Hematopoietic multipotent progenitor cell treated with erythropoietin and hydrocortisone succinate and interleukin-3 and kit ligand, for 17 days (in vitro differentiated cells): ENCODE measurements at places on chromosomes 6 and 20.

- no peak for DNase-seq
Measured at GRCh38 chr6:128112494-128112893, 211.6 kb upstream of the THEMIS start.

- DNase-seq: peak; percentile 33
Measured at GRCh38 chr6:138765896-138766655, 7.5 kb upstream of the CCDC28A start.

- no peak for DNase-seq
Measured at GRCh38 chr6:3151691-3152090, 5.7 kb downstream of the TUBB2A start.

GRCh38 chr6:30396833-30397479, 52.0 kb downstream of the RPP21 start:
- peak; percentile 72 for DNase-seq

DNA sequence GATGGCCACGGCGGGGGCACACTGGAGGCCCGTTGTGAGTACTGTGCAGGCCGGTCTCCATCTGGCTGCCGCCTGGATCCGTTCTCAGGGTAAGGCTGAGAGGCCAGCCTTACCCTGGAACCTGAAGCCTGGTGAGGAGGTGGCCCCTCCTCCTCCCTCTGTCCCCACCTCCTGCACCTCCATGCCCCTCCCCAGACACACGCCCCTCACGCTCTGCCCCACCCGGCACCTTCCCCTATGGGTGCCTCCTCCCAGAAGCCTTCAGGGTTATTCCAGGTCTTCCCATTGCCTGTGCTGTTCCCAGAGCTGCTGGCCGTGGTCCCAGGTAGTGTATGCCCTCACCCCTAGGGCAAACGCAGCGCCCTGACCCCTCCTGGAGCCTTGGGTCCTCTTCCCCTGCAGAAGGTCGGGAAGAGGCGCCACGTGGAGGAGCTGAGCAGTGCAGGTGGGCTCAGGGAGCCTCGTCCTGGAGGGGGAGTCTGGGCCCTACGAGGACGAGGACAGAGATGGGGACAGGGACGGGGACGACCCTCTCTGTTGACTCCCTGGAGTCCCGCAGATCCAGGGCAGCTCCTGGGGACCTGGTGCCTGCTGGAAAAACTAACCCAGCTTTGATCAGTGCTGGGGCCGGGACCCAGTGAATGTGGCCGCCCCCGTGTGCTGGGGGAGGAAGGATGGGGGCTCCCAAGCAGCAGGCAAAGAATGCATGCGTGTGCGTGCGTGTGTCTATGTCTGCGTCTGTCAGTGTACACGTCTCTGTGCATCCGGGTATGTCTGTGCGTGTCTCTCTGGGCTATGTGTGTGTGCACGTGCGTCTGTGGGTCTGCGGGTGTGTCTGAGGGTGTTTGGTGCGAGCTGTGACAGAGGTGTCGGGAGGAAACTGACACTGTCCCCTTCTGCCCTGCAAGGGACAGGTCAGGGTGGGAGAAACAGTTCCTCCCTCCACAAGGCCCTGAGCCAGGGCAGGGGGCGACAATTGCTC, 8.2 kb upstream of the HRH3 start:
- no peak for DNase-seq

DNA sequence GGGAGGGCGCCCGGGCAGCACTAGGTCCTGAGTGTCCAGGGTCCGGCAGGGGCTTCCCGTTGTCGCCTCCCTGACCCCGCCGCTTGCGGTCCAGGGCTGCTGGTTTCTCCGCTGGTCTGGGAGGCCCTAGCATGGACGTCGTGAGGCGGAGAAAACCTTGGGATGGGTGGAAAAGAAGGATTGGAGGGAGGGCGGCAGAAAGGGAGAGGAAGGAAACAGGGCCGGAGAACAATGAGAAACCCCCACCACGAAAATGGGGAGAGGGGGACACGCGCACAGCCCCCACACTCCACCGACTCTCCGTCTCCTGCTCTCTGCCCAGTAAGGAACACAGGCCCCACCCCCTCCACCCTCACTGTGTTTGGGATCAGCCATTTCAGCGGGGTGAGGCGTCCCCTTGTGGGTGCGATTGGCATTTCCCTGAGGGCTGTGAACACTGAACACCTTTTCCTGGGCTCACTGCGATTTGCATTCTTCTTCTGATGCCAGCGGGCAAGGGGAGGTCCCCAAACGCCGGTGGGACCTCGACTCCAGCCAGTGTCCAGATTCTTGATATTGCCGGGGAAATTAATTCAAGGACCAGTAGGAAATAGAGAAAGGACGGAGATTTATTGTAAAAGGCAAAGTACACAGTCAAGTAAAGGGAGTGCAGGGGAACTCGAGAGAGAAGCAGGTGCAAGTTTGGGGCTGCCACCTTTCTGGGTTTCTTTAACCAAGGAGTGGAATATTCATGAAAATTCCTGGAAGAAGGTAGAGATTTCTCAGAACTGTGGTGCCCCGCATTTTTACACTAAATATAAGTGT, 3.3 kb upstream of the RAET1G start:
- peak; percentile 79 for DNase-seq

DNA sequence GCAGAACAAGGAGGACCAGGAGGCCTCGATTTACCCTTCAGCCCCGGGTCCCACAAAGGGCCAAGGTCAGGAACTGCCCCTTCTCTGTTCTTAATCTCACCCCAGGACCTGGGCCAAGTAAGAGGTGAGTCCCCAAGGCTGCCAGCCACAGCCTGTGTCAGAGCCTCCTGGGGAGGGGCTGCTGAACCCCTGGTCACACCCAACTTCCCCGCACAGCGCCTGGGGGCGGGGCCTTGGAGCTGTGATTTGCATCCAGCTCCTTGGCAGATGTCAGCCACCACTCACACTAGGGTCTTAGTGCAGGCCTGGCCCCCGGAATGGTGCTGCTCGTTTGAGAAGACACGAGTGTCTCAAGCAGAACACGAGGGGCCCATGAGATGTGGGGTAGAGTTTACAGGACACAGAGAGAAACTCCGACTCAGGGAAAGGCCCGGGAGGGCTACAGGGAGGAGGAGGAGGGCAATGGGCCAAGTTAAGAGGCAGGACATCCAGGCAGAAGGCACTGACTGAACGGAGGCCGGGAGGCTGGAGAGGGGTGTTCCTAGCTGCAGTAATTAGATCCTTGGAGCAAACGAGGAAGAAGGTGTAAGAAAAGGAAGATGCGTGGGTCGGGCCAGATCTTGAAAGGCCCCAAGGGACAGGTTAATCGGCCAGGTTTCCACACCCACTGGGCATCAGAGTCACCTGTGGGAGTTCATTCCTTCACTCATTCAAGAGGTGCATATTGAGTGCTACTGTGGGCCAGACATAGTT, 26.9 kb downstream of the ZBP1 start:
- no peak for DNase-seq

GRCh38 chr6:25623879-25624278, 28.1 kb upstream of the SCGN start:
- no peak for DNase-seq

DNA sequence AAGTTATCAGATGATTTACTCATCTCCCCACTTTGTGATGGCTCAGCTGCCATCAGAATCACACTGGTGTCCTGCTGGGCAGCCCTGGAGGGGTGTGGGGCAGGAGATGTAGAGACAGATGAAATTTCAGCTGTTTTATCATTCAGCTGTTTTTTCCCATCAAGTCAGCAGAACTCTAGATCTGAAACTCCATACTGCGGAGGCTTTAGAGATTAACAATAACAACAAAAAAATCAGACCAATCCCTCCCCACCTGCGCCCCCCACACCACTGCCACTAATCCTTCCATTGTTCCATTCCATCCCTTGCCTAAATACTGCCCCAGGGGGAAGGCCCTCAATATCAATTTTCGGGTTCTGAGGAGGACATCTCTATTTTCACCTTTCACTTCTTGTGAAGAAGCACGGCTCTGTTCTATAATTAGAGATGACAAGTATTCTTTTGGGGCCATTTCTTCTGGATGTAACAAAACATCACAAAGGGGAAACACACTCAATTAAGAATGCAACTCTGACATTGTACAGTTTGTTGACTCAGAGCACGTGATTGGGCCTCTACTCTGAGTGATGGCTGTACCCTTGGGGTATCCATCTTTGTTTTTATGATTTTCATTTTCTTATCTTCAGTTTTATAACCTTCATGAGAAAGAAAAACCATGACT, 396.3 kb downstream of the ZFAND3 start:
- no peak for DNase-seq

DNA sequence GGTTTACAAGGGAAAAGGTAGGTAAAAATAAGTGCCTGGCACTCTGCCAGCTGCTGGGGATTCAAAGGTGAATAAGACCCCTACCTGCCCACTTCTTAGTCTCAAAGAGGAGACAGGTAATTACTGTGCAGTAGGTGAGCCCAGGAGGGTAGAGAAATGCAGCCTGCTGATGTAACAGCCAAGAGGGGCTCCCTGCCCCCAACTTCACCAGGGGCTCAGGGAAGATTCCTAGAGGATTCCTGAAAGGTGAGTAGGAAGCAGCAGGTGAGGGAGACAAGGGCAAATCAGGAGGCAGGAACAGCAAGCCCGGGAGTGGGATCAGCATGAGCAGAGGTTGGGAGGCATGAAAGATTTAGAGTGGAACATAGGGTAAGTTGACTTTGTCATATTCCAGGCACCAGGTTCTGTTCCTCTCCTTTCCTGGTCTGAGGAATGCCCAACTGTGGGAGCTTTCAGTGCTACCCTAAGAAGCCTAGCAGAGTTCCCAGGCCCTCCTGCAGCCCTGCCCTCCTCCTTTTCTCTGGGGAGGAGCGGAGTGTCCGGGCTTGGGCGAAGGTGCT, 258.1 kb downstream of the LRFN2 start:
- no peak for DNase-seq

DNA sequence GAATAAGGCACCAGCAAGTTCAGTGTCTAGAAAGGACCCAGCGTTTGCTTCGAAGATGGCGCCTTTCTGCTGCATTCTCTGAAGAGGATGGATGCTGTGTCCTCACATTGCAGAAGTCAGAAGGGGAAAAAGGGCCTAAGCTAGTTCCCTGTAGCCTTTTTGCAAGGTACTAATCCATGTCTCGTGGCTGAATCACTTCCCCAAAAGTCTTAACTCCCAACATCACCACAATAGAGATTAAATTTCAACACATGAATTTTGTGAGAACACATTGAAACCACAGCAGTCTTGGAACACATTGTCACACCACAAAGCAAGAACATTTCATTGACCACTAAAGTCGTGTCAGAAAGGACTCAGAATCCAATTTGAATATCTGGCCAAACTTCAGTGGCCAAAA, 42.1 kb downstream of the KLHL31 start:
- DNase-seq: no peak

DNA sequence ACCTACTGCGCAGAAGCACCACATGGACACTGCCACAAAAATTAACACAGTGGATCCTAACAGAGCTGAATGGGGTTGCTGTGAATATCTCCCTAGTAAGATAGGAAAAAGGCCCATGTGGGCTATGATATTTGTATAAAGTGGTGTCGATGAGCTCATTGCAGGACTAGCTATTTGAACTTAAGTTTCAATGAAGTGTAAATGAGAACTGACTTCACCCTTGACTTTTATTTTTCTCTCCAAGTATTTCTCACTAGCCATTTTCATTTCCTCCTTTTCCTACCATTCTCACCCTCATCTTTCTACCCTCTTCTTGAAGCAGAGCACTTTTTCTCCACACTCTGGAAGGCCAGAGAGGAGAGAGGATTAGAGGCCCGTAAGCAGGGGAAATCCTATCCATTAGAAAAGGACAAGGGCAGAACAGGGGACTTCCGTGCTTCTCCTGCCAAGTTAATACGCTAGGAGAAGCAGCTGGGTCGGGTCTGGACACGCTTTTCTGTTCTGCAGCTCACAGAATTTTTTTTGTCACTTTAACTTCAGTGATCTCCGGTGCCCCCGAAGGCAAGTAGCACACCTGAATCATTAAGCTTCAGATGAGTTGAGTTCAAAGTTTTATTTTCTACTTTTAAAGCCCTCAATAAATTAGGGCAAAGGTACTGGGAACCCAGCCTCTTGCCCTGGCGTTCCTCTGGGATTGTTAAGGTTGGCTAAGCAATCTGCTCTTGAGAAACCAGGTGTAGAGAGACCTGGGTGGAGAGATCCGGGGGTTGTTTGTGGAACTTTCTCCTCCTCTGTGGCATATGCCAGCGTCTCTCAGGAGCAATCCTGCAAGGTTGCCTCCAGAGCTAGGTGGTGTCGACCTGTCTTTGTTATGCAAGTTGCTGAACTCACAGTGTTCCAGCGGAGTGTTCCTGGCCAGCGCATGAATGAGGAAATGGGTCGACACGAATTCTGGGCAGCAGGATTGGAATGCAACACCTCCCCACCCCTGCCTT, 56.2 kb upstream of the ARID1B start:
- DNase-seq: no peak

- no peak for DNase-seq
Measured at GRCh38 chr20:15242773-15243172, 905.4 kb upstream of the FLRT3 start.

DNA sequence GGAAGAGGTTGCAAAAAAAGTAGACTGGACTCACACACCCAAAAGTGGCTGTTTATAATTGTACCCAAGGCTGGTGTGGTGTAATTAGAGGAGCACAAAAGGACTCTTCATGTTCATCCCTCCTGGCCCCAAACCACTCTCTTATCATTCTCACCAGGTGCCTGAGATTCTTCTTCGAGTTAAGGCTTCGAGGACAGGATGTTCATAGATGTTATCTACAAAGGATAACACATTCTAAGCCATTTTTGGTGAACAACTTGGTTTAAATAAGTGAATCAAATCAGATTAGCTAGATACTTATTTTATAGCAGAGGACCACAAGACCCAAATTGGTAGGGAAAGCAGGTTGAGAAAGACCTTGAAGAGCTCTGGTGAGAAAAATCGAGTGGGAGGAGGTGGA, 73.1 kb upstream of the SUPT3H start:
- no peak for DNase-seq

GRCh38 chr20:53409447-53409717, 184.3 kb downstream of the ZNF217 start:
- no peak for DNase-seq

DNA sequence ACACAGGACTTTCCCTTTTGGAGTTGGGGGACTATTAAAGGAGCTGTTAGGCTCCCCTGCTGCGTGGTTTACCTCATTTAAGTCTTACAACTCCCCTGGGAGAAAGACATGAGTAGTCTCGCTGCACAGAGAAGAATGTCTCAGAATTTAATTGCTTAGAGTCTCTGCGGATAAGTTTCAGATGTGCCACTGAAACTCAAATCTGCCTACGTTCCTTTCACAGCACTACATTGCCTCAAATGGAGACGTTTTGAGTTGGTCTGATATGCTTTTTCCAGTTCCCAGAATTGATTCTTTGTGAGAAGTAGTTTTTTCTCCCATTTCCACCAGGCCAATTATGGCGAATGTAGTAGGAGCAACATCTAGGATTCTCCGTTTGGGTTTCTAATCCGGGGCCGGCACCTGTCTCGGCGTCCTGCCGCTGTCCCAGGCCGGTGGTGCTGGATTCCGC, 532 bp upstream of the SLC35F1 start:
- no peak for DNase-seq

DNA sequence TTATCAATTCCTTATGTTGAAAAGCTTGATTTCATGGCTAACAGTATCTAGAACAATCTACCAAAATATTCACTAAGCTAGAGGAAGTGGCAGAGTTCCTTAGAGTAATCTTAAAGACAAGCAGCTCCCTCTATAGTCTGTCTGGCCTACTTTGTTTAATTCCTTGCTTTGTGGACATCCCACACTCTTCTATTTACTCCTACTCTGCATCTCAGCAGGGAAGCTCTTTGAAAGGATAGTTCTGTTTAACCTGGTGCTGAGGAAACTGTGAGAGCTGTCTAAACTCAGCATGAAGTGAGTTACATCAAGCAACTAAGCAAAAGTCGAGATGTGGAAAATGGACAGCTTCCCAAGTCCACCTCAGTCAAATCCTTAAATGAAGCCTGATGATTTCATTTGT, 4.3 kb downstream of the REV3L start:
- peak; percentile 62 for DNase-seq
